ENCODE measurements at places on chromosomes 4 and X.

DNA sequence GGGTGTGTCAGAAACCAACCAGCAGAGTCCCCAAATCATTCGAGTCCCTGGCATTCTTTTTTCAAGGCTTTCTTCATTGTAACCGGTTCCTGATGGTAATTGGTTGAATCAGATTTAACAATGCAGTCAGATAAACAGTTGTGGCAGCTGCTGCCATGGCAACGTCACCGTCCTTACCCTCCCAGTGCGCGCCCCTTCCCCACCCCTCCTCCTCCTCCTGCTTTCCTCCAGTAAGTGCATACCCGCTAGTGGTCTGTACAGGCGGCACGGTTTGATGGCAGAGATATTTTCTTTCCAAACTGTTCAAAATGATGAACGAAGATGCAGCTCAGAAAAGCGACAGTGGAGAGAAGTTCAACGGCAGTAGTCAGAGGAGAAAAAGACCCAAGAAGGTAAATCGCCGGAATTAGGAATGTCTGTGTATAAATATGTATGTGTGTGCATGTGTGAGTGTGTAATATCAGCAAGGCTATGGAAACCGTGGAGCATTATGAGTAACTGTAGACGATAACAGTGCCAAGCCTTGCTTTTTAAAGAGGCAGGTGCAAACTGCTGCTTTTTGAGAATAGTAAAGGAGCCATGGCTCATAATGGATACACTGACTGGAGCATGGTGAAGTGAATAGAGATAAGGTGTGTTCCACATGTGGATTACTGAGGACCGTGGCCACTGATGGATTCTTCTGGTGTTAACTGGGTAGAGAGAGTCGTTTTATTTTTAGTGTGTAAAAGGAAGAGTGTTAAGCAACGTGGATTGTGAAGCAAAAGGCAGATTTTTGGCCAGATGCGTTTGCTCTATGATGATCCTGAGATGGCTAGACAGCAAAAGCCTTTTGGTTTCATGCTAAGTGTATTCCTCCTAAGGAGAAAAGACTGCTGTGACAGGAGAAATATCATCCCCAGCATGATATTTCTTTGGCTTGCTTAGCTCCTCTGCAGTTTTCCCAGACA lies at the start of gene ANK2:
TSS of gene ANK2 (plus strand) at position 233 of the 950 bp plus-strand sequence. CDS start at position 309, 76 bp downstream.
- no peak for DNase-seq

- DNase-seq, result no peak
These were observed 7.4 kb upstream of the HS3ST1 start for GRCh38 chr4:11436084-11436483.

- DNase-seq, result no peak
These were observed 166.2 kb upstream of the RPS6KA3 start for GRCh38 chrX:20432746-20433387.

GRCh38 chr4:53012738-53013137 lies 150.6 kb downstream of the RASL11B start:
- no peak for DNase-seq

DNA sequence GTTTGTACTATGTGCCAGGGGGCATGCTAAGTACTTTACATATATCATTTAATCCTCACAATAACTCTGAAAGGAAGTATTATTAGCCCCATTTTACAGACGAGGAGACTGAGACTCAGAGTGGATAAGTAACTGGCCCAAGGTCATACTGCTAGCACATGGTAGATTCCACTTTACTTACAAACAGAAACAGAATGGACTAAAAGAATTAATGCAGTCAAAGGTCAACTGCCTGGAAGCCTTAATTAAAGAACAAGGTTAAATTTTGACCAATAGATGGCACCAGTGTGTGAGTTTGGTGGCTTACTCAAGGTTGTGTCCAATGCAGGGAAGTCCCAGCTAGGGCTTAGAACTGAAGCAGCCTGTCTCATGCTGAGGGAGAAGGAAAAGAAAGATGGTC lies 4.7 kb downstream of the RIPPLY1 start:
- no peak for DNase-seq

DNA sequence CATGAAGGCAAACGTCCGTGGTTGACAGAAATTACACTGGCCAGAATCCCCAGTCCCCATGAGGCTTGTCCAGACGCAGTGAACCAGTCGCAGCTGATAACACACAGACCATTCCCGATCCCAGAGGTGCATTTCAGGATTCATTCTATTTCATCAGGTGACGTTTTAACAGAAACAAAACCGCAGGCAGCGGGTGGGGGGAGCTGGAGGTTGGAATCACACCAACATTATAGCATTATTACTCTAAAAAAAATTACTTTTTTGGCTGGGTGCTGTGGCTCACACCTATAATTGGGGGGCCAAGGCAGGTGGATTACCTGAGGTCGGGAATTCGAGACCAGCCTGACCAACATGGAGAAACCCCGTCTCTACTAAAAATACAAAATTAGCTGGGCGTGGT lies 25.2 kb downstream of the NOP14 start:
- no peak for DNase-seq

DNA sequence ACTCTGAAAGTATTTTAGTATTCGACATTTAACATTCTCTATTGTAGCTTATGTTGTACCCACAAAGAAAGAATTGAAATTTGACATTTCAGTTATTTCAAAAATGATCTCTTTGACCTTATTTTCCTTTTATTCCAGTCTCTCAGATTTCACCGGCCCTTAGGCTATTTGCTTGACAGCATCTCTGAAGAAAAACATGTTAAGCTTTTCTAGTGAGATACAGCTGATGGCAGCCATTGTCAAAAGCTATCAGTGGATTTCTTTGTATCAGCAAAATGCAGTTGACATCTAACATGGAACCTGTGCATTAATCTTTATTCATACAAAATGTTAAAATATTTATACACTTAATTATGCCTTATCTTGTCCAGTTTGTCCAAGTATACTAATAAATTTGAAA lies 16.7 kb downstream of the ZAR1 start:
- no peak for DNase-seq

DNA sequence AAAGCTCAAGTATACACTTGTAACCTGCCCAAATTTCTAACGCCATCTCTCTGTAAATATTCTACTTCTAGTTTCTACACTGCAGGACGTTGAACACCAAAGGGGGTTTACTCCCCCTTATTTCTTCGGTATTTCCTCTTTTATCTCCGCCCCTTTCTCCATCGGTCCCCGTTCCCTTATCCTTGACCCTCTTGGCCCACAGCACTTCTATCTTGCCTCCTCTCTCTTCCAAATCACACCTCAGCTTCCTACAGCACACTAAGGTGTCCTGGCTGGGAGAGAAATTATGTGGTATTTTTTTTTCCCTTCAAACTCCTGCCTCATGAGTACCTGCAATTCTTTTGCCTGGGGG lies 715 bp downstream of the ZMAT1 start:
- DNase-seq, result no peak

DNA sequence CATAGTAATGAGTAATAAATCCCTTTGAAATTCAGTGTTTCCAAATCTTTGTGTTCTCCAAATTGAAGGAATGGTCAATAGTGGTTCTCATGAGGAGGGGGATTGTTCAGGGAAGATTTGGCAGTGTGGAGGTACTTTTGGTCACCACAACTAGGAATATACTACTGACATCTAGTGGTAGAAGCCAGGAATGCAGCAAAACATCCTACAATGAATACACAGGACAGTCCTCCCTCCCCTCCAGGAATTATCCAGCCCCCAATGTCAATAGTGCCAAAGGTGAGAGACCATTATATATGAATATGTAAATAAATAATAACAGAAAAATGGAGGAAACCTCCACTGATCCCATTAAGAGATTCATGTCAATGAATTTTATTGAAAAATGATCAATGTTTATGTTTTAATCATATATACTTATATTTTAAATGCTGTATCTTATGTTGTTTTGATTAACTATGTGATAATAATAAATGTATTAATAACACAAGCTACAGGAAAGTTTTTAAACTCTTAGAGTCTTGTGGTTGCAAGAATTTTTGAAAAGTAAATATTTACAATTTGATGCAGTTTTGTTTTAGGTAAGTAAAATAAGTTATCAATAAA lies 14.4 kb upstream of the FAM9A start:
- DNase-seq, result no peak

DNA sequence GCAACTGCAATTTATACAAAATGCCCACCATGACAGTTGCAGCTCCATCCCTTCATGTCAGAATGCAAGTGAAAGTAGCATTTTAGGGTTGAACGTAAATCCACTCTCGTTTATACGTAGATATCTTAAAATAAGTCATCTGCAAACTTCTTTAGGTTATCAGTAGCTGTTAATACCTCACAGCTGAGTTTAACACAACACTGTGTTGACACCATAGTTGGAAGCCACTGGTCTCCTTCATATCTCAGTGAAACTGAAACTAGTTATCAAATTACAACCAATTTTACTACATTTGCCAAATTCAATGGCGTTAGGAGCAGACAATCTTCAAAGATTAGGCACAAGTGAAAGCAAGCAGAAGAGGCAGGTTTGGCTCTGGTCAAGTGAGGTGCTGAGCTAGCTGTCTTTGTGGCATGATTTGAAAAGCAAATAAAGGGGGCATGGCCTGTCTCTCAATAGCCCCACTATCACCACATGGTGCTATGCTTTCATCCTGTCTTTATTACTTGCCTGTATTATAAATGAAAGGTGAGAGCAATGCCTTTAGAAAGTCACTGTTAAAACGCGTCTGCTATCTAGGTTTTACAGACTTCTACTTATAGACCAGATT lies 12.3 kb downstream of the PPP3CA start:
- DNase-seq, result no peak

DNA sequence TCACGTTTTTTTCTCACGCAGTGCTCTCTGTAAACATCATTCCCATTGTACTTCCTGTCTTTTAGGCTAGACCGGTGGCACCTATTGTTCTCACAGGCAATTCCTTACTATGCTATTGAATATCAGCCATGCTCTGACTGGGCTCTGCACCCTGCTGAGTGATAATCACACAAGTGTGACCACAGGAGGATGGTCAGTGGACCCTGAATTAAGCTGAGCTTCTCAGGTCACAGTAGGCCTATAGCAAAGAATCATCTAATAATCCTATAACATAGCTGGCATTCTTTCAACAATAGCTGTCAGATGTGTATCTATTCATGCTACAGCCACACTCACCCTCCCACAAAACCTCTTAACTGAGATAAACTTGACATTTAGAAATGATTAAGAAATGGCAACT lies 2399.8 kb upstream of the TENM3 start:
- no peak for DNase-seq

- no peak for DNase-seq
These were observed 98.1 kb upstream of the JADE1 start for GRCh38 chr4:128711361-128711760.

DNA sequence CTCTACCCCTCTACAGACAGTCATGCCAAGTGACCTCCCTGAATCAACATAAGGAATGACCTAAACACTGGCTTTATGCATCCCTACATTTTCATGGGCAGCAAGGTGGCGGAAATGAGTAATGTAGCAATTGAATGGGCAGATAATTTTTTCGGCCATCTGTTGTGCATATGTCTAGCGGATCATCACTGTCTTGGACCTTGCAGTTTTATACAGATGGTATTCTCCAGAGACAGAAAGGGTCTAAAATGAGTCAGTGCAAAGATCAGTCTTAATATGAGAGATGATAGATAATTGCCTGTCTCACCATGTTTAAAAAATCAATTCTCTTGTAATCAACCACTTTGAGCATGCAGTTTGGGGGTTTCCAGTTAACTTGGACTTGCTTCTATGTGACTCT lies 177.3 kb upstream of the DKK2 start:
- DNase-seq, result no peak

- DNase-seq, result no peak
These were observed 24.0 kb downstream of the INTS6L start for GRCh38 chrX:135544338-135544948.

DNA sequence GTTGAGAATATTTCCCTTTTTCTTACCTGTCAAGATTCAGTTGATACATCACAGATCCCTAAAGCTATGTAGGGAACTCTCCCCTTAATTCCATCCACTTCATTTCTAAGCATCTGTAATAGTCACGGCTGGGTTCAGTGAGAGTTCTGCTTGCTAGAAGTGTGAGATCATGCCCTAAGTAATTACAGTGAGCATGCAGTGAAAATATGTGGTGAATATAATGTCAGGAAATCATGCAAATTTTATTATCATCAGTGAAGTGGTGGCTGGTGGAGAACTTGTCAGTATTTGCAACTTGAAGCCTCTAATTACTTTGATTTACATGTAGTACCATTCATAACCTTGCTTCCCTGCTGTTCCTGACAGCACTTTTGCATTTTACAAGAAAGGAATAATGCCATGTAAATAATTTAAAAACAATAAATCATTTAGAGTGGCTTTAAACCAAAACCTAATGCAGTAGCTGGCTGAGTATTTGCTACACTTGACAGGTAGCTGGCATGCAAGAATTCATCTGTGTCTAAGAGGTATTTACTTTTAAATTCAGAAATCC lies 28.3 kb upstream of the CFAP299 start:
- no peak for DNase-seq

DNA sequence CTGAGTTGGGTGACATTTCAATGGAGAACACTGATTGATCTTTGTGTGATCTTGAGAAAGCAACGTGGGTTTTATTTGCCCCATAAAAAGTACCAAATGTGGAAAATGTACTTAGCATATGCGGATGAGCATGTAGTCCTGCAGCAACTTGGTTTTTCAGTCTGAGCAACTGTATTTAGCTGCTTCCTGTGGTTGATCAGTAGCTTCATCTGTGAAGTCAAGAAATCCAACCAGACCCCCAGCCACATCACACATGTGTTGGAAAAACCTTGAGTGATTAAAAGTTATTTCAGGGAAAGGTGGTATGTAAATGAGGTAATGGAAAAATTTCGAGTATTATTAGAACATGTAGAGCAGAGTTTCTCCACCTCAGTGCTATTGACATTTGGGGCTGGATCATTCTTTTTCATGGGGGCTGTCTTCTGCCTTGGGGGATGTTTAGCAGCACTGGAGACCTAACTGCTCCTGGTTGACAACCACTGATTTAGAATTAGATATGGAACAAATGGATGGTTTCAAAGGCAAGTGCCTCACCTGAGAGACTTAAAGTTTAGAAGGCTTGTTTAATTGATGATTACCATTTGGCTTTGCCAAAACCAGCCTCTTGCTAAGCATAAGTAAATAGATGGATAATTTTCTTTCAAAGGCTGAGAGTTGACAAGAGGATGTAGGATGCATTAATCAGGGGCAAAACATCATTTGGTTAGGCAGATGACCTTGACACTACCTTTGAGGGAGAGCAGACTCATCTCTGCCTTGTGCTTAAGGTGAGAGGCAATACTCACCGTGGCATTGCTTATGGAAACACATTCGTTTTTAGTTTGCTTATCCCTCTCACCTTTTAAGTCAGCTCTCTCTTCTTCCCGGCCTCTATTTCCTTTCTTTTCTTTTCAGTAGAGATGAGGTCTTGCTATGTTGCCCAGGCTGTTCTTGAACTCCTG lies 193.0 kb upstream of the RPS6KA3 start:
- no peak for DNase-seq

DNA sequence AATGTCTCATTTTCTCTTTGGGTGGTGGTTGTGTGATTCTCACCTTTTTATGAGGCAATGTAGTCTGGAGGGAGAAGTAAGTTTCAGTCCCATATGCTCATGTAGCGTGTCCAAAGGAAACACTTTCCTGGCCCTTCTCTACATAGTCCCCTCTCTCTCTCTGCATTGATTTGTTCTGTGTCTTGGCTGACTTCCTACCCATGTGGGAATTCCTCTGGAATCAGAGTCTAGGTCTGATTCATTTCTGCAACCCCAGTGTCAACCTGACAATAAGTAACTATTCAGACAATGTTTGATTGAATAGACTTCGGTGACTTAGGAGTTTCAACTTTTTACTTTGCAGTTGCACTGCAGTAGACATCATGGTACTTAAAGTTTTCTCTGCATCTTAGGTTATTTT lies 2.7 kb upstream of the ALAS2 start:
- no peak for DNase-seq

- DNase-seq, result no peak
These were observed 772.3 kb downstream of the FAT4 start for GRCh38 chr4:126087101-126087500.

All from amniotic stem cell (primary cell).